DND-41 (cell line): ENCODE measurements at places on chromosomes 3 and 15.

DNA sequence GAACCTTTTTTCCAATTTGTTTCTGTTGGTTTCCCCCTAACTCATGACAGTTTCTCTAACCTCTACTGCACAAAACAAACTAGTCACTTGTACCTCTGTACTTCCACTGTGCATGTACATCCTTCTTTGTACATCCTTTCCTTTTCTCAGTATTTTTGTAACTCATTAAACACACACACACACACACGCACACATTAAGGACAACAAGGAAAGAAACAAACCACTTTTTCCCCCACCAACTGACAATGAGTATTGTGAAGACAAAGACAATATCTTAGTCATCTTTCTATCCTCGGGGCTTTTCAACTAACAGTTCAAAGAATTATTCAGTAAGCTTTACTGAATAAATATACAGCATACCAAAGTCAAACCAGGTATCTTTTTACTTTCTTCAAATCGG lies 170.5 kb downstream of the VPS13C start:
- no peak for DNase-seq

- no peak for DNase-seq
Observed at GRCh38 chr3:194405766-194406165, 6.7 kb upstream of the GP5 start.

DNA sequence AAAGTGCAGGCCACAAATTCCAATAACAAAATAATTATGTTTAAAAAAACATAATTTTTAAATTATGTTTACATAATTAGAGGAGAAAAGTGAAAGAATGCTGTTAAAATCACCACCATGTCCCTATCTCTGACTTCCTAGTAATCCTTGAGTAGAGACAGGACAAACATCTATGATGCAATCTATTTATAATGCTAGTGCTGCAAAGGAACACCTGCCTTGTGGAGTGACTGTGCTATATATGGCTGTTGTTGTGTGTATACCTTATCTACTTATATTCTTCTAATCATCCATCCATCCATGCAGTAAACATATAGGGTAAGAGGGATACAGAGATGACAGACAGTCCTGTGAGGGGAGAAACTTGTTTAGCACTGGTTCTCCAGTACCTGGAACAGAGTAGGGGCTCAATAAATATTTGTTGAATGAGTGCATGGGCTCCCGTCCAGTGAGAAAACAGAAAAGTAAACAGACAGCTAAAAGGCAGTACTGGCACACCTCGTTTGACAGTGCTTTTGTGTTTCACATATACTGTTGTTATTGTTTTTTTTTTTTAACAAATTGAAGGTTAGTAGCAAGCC lies 229.3 kb upstream of the UBE2E1 start:
- no peak for DNase-seq

DNA sequence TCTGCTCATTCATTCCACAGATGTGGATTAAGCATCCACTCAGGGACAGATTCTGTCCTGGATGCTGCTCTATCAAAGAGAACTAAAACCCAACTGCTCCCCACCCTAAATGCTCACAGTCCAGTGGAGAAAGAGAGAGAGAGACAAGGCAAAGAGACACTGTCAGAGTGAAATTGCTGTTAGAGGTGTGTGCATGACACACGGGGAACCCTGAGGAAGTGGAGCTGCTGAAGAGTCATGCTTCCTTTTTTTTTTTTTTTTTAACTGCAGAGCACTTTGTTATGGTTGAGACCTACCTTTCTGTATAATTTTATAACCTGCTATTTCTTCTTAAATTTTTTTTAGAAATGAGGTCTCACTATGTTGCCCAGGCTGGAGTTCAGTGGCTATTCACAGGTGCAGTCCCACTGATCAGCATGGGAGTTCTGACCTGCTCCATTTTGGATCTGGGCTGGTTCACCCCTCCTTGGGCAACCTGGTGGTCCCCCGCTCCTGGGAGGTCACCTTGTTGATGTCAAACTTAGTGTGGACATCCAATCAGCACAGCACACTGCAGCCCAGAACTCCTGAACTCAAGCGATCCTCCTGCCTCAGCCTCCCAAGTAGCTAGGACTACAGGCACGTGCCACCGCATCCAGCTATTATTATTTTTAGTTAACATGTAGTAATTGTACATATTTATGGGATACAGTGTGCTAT lies 18.2 kb upstream of the PSTPIP1 start:
- no peak for DNase-seq

- no peak for DNase-seq
Observed at GRCh38 chr15:75739791-75740190, 27.1 kb upstream of the CSPG4 start.

GRCh38 chr15:23629234-23629805 lies 18.3 kb downstream of the MAGEL2 start:
- no peak for DNase-seq

DNA sequence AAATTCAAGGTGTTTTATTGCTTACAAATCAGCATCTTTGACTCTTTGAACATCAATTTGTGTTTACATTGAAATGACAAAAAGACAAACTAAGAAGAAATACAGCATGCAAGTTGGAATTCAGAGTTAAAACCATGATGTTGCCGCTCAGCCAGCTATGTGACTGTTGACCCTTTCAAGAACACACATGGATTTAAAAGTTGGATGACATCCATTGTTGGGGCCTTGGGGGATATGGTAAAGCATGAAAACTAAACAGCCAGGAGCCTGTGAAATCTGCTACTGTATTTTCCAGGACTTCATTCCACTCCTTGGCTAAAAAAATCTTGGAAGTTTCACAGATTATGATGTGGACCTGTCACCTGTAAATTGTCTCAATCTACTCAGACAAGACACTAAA lies 4.6 kb downstream of the P2RY1 start:
- no peak for DNase-seq
